HepG2 (cell line): ENCODE measurements at places on chromosomes 3 and 15.
A peak's percentile ranks its signal among the peaks of the same experiment; 100 is the strongest.

- no peak for DNase-seq
Observed at GRCh38 chr15:73930790-73931281, 4.6 kb downstream of the LOXL1 start.

DNA sequence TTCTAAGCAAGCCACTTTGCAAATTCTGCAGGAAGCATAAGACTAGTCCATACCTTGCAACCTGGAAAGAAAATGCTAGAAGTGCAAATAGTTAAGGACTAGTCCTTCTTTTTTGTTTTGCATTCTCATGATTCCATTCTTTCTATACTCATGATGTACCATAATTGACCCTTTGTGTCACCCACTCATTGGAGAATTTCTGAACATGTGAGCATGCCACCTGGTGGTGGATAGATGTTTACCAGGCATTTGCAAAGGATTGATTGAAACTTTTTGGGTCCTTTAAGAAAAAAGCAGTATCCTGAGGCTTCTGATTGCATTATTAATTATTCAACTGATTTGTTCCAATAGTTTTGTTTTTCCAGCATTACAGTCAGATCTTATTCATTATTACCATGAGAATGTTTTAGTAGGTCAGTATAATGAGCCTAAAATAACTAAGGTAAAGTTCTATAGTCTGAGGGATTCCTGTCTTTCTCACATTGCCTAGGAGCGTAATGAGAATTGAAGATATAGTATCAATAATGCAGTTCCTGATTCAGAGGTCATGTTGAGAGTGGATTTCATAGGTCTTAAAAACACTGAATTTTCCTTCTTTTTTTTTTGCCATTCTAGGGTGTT, 20.2 kb upstream of the DIPK2A start:
- DNase-seq, result peak; percentile 34

GRCh38 chr3:48232734-48233133, 8.2 kb upstream of the ZNF589 start:
- DNase-seq, result peak; percentile 76

- DNase-seq, result no peak
Observed at GRCh38 chr3:69137005-69137404, 14.6 kb upstream of the LMOD3 start.

DNA sequence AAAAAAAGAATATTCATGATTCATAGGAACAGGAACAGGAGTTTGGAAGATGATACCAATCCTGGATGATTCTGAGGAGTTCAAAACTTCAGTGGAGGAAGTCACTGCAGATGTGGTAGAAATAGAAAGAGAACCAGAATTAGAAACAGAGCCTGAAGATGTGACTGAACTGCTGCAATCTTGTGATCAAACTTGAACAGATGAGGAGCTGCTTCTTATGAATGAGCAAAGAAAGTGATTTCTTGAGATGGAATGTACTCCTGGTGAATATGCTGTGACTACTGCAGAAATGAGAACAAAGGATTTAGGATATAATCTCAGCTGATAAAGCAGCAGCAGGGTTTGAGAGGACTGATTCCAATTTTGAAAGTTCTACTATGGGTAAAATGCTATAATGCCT, 72.7 kb downstream of the GSK3B start:
- no peak for DNase-seq

DNA sequence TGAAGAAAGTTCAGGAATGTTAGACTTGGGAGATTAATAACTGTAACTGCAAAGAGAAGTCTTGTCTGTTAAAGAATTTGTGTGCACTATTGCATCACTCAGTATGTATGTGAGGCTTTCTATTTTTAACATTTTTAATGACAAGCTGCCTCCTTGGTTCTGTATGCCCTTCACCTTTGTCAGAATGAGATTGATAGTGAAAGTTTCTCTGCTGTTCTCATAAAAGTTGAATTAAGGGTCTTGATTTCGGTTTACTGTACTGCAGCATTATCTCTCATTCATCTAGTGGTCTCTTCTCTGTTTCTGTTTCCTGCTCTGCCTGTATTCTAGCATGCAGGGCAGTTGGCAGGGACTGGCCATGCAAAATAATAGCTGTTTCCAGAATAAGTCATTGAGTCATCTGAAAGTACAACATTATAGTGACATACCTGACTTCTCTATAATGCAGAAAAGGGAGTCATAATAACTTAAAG, 454.9 kb downstream of the IL5RA start:
- DNase-seq, result no peak

DNA sequence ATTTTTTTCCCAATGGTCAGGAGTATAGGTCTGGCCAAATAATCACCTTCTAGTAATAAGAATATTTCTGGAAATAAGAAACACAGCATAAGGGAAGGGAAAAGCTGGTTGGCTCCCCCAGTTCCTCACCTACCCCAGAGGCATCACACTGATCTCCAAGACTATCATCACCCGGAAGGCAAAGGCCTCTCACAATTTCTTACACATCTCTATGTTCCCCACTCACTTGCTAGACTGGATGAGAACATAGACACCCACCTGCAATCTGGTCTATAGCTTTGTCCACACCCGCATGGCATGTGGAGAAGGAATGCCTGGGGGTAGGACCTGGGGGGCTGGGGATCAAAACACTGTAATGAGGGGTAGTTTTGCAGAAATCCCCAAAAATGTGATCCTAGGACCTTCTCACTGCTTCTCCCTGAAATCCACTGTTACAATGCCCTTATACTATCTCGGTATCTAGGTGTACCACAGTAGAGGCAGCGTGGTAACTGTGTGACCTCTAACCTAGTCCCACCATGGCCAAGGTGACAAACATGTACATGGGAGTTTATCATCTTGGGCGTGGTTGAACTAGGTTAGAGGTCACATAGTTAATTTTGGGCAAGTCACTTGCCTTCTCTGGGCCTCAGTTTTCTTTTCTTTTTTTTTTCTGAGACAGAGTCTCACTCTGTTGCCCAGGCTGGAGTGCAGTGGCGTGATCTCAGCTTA, 29.5 kb upstream of the NRROS start:
- DNase-seq, result no peak

DNA sequence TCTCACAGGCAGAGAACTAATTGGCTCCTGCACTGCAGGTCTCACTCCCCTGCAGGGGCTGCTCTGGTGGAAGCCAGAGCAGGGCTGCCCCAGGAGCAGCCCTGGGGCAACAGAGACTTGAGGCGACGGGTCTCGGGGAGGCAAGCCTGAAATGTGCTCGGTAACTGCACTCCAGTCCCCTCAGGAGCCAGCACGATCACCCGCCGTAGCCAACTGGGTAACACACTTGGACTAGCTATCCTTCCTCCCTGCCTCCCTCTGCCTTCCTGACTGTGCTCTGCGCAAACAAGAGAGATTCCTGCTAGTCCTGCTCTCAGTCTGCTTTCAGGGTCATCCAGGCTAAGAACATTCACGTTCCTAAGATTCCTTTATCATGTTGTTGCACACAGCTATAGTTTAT, 140.7 kb upstream of the NSMCE3 start:
- no peak for DNase-seq
